BE2C (cell line): ENCODE measurements at places on chromosomes 7 and 10.

DNA sequence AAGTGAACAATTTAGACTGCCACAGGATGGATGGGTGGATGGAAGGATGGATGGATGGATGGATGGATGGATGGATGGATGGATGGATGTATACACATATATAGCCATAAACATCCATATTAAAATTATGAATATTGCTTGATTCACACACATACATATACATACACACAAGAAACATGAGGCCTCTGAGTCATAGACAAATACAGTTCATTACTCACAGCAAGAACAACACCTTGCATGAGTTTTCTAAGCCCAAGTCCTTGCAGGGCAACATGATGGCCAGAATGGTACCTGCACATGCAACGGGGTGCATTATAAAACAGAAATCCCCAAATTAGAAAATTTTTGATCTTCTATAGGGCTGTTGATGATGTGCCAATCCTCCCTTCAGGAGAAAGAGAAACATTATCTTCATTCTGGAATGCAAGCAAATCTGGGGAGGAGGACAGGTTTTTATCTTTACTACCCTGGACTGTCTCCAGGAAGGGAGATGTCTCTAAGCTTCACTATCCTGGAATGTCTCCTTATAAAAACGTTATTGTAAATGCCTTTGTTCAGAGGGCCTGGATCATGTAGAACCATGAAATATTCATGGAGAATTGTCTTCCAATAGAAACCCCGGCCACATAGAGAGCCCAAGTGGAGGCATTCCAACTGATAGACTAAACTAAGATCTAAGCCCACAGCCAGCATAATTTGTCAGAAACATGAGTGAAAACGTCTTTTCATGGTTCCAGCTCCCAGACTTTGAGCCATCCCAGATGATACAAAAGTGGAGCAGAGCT lies 238.6 kb upstream of the LRRN3 start:
- no peak for DNase-seq

GRCh38 chr10:119270762-119271366 lies 63.5 kb downstream of the GRK5 start:
- no peak for DNase-seq

- no peak for DNase-seq
Measured at GRCh38 chr10:123746942-123747341, 80.8 kb downstream of the GPR26 start.

GRCh38 chr10:97648562-97649404 lies 8.3 kb downstream of the PI4K2A start:
- DNase-seq = no peak

- no peak for DNase-seq
Measured at GRCh38 chr7:35908331-35909216, 107.7 kb downstream of the SEPTIN7 start.

DNA sequence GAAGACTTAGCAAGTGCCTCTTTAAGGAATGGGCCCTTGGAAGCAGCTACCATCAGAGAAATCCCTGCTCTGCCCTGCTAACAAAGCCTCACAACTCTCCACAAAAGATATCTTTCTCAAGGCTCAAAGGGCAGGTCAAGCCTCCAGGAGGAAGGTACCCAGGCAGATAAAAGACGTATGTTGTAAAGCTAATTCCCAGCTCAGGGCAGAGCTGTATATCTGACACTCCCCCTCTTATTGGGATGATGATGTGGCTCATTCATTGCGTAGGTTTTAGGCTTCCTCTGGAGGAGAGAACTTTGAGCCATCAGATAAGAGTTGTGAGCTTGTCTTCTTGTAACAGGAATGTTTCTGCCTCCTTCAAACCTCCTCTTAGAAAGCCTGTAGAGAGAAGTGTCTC lies 145.4 kb downstream of the CALN1 start:
- DNase-seq = no peak

- no peak for DNase-seq
Measured at GRCh38 chr7:128303643-128304042, 40.1 kb downstream of the RBM28 start.

DNA sequence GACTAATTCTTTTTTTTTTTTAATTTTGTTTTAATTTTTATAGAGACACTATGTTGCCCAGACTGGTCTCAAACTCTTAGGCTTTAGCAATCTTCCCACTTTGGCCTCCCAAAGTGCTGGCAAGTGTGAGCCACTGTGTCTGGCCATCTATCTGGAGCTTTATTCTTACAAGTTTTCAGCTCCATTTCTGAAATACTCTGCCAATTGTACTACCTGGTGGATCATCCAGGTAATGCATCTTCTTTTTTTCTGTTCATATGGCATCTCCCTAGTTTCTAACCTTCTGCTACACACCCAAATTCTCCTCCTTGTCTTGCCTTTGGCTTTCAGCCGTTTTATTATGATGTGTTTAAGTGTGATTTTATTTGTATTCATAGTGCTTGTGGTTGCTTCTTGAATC lies 40.2 kb downstream of the ZNF365 start:
- DNase-seq = no peak

- no peak for DNase-seq
Measured at GRCh38 chr7:130189343-130189742, 15.9 kb downstream of the TMEM209 start.

GRCh38 chr7:117323851-117324711 lies 1.2 kb upstream of the WNT2 start:
- peak; percentile 13 for DNase-seq

DNA sequence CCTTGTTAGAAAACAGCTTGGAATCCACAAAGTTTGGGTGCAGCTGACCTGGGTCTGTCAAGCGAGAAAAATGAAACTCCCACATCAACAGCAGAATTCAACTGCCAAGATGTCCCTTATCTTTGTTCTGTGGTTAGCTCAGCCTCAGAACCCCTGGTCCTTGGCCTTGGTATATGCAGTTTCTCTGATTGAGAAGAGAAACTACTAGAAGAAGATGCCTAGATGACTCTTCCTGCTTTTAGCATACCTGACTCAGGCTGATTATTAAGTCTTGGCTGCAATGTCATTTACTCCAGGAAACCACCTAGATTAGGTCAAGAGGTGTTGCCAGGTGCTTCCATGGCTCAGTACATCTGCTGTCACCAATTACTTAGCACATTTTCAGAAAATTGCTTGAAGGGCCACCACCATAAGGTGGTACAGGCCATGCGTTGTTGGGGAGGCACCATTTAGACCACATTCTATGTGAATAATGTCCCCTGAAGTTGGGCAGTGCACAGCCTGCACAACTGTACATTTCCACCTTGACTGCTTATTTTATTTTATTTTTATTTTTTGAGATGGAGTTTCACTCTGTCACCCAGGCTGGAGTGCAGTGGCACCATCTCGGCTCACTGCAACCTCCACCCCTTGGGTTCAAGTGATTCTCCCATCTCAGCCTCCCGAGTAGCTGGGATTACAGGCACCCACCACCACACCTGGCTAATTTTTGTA lies 59.4 kb upstream of the ZNF438 start:
- DNase-seq = no peak

DNA sequence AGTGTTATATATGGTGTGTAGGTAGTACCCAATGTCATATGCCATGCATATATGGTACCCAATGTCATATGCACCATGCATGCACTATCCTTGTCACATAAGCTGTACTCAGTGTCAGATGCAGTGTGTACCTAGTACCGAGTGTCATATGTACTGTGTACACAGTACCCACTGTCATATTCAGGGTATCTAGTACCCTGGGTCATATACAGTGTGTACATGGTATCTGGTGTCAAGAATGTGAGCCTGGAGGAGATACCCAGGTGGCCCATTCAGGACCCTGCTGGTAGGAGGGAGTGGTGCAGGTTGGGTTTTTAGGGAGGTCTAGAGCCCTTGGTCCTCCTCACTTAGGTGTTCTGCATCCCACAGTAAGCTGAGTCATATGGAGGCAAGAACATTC lies 1.8 kb downstream of the ZMYND11 start:
- peak; percentile 46 for DNase-seq

GRCh38 chr7:8044761-8045430 lies 76.3 kb downstream of the GLCCI1 start:
- DNase-seq = no peak

DNA sequence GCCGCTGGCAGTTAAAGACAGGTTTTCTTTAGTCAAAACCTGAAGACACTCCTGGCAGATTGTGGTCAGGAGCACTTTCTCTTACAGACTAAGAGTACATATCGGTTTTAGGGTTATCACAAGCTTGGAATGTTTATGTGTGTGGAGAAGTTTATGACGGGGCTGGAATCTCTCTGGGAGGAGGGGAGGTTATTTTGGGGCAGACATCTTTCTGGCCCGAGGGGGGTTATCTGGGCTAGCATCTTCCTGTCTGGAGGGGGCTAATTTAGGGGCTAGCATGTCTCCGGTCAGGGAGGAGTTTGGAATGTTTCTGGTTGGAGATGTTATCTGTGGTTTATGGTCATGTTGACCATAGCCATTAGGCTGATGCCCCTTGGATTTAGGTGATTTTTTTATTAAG lies 141.2 kb upstream of the KIF5B start:
- no peak for DNase-seq

GRCh38 chr10:49053053-49053997 lies 62.0 kb downstream of the VSTM4 start:
- DNase-seq = no peak

GRCh38 chr10:4541292-4541691 lies 284.7 kb upstream of the AKR1E2 start:
- DNase-seq = no peak

- no peak for DNase-seq
Measured at GRCh38 chr7:1024331-1024841, 20.0 kb upstream of the GPR146 start.

GRCh38 chr10:43965033-43965917 lies 316.6 kb upstream of the ZNF32 start:
- no peak for DNase-seq

GRCh38 chr10:51129946-51130544 lies 55.8 kb downstream of the PRKG1 start:
- DNase-seq = no peak

DNA sequence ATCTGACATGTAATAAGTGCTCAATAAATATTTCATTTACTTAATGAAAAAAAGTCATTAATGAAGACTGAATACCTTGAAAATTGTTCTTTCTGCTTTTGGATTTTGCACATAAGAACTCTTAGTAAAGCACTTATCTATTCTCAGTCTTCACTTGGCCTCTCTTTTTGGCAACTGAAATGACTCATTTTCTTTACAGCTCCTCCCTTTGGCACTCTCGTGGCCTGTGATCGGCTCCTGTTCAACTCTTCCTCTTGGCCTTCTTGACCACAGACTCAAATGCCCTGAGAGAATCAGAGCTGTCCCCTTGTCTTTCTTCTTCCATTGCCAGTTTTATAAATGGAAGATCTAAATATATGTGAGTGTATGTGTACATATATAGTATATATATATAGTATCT lies 54.2 kb downstream of the FOXP2 start:
- DNase-seq = no peak

DNA sequence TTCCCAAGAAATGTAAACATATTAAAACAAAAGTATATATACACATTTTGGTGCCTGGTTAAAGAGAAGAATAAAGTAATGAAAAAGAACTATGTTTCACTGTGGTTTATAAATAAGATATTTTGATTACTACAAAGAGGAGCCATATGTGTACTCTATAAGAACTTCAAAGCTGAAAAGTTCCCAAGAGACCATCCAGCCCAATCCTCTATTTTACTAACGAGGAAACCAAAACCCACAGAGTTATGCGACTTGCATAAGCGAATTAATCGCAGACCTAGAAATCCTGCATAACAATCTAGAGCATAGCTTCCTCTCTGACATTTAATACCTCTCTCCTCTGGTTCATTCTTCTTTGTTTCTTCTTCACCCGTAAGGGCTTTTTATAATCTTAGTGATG lies 937.1 kb downstream of the CNTNAP2 start:
- DNase-seq = no peak
